Smooth muscle cell of bladder (primary cell): ENCODE measurements at places on chromosomes 12 and 14. TPM values are rescaled to one million over a fixed set of nuclear protein-coding genes. Genes with fewer than 3 reads are reported as not detected.

The SLCO1C1 gene
- total RNA-seq: not detected in 2 replicates

The ANG gene
- total RNA-seq: 5.1 and 10.4 TPM in 2 replicates

The SYCP3 gene
- 0.14 and 0.46 TPM in 2 replicates for total RNA-seq

The PAPLN gene
- 1.8 and 2.4 TPM in 2 replicates for total RNA-seq

The PAPOLA gene
- total RNA-seq: 62.9 and 76.8 TPM in 2 replicates

The SMCO2 gene
- 0.14 TPM in 1 of 2 replicates, not detected in the other for total RNA-seq

The MUCL1 gene
- not detected in 2 replicates for total RNA-seq

The GPRC5A gene
- total RNA-seq: 20.6 and 25.9 TPM in 2 replicates

The ERBB3 gene
- 0.28 TPM in 2 replicates for total RNA-seq

The KCNMB4 gene
- total RNA-seq: 0.14 and 1.8 TPM in 2 replicates

The SLC5A8 gene
- total RNA-seq: not detected in 2 replicates

The CHGA gene
- total RNA-seq: not detected in 2 replicates

The TGFB3 gene
- total RNA-seq: 12.2 and 19.8 TPM in 2 replicates

The CEBPE gene
- total RNA-seq: not detected in 2 replicates
